ENCODE measurements at places on chromosomes 2 and 18. TPM values are rescaled to one million over a fixed set of nuclear protein-coding genes. Genes with fewer than 3 reads are reported as not detected.

Gene FSHR
- not detected for total RNA-seq

Gene CRACDL
- not detected for total RNA-seq

GRCh38 chr18:73461780-73462059 lies 593.9 kb upstream of the NETO1 start:
- no peaks in the 10 kb centered on the region for H3K4me1 ChIP-seq
- no peaks in the 10 kb centered on the region for H3K27me3 ChIP-seq
- H3K27ac ChIP-seq: no peak overlapping the region
- H3K4me3 ChIP-seq: no peak overlapping the region
- DNase-seq: no peak

- peaks cover 7% of the 10 kb centered on the region for H3K4me1 ChIP-seq
- no peak for DNase-seq
- H3K36me3 ChIP-seq: no peaks in the 10 kb centered on the region
- H3K27me3 ChIP-seq: peaks cover 6% of the 10 kb centered on the region
- H3K27ac ChIP-seq: no peak overlapping the region
These were observed 639 bp downstream of the MRO start for GRCh38 chr18:50819027-50819727.

DNA sequence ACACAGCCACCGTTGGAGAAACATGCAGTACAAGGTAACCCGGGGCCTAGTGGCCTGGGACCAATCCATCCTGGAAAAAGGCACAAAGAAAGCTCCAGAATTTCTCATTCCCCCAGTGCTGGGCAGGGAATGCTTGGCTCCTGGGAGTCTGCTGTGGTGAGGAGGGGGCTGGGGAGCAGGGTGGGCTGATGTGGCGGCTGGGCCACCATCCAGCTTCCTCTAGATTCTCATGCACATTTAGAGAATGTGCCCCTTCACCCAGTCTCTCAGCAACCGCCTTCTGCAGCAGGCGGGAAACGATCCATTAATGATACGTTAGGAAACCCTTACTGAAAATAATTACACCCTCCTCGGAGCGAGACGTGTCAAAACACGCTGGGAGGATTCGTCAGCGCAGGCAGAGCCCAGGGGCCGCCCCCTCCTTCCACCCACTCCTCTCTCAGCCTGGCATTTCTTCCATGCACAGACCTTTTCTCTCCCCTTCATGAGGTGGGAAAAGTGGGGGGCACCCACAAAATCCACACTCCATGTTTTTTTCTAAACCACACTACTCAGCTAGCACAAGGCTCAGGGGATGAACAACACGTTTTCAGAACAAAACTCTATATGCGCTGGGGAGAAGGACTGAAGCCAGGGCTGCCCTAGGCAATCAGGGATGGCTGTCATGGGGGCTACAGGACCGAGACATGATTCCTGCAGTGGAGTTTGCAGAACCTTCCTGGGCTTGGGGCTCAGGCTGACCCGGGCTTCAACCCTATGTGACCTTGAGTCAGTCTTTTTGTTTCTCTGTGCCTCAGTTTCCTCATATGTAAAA lies 56.1 kb upstream of the SMAD7 start:
- peaks cover 4% of the 10 kb centered on the region for H3K4me1 ChIP-seq
- H3K36me3 ChIP-seq: no peaks in the 10 kb centered on the region
- no peaks in the 10 kb centered on the region for H3K27me3 ChIP-seq
- no peak overlapping the region for H3K4me3 ChIP-seq
- DNase-seq: no peak

DNA sequence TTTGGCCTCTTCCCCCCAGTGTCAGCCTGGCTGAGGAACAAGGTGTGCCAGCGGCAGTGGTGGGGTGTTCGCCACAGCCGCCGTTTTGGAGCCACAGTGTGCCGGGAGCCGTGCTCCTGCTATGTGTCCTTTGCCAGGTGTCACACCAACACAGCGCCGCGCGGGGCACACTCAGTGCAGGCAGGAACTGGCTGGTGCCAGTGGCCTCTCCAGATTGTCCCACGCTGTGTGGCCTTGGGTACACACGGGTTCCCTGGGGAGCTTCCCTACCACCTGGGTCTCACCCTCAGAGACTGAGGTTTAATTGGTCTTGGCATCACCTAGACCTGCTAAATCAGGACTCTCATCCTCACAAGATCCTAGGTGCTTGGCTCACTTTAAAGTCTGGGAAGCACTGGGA lies 171.6 kb downstream of the LDLRAD4 start:
- DNase-seq: no peak
- no peak overlapping the region for H3K27ac ChIP-seq
- peaks cover 13% of the 10 kb centered on the region for H3K4me1 ChIP-seq
- no peaks in the 10 kb centered on the region for H3K27me3 ChIP-seq

DNA sequence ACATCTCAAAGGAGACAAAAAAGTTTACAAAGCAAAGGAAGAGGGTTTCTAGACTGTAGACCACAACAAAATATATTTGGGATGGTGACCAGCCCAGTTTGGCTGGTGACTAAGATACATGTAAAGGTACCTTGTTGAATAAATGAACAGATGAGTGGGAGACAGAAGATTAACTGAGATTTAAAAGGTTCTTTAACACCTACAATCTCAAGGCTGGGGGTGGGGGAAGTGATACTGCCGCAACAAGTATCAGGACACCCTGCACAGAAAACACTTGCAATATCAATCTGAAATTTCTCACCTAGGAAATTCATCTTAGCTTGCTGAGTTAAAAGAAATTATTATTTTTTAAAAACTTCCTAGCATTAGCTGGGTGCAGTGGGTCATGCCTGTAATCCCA lies 8.3 kb downstream of the RNF149 start:
- H3K27ac ChIP-seq: no peak overlapping the region
- no peak overlapping the region for H3K4me3 ChIP-seq
- H3K4me1 ChIP-seq: peaks cover 15% of the 10 kb centered on the region
- no peaks in the 10 kb centered on the region for H3K27me3 ChIP-seq
- DNase-seq: no peak
- H3K36me3 ChIP-seq: peaks cover 10% of the 10 kb centered on the region

DNA sequence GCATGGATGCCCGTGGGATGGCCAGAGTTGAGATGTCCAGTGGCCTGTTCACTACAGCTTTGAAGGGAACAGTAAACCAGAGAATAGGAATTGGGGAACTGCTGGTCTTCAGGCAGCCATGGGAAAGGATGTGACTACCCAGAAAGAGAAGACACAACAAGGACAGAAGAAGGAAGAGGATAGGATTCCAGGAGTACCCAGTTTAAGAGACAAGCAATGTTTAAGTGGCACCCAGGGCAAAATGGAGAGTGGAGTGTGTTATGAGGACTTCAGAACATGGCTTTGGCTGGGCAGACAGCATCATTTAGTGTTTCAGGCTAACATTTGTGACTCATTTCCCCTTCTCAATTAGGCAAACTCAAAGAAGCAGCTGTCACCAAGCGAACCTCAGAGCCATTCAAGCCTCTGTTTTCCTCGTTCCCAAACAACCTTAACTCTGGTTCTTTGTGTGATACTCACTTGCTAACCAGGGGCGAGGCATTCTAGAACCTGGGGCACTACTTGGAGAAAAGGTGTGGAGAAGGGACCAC lies 4.0 kb upstream of the FAM124B start:
- H3K27me3 ChIP-seq: no peaks in the 10 kb centered on the region
- H3K27ac ChIP-seq: no peak overlapping the region
- 0 out of 2 replicates have a peak, but pooled peaks cover 3% of the 10 kb centered on the region for H3K4me1 ChIP-seq

- H3K36me3 ChIP-seq: no peaks in the 10 kb centered on the region
- peaks cover 10% of the 10 kb centered on the region for H3K4me1 ChIP-seq
- H3K4me3 ChIP-seq: no peak overlapping the region
- no peak overlapping the region for H3K27ac ChIP-seq
- no peak for DNase-seq
- no peaks in the 10 kb centered on the region for H3K27me3 ChIP-seq
These were observed 9.8 kb upstream of the MALT1 start for GRCh38 chr18:58661423-58661822.

- H3K27me3 ChIP-seq: no peaks in the 10 kb centered on the region
- no peak overlapping the region for H3K4me3 ChIP-seq
- H3K4me1 ChIP-seq: no peaks in the 10 kb centered on the region
- DNase-seq: no peak
- H3K36me3 ChIP-seq: no peaks in the 10 kb centered on the region
These were observed 1040.3 kb downstream of the TSN start for GRCh38 chr2:122795763-122796162.

Gene TUBA3D
- total RNA-seq: not detected

DNA sequence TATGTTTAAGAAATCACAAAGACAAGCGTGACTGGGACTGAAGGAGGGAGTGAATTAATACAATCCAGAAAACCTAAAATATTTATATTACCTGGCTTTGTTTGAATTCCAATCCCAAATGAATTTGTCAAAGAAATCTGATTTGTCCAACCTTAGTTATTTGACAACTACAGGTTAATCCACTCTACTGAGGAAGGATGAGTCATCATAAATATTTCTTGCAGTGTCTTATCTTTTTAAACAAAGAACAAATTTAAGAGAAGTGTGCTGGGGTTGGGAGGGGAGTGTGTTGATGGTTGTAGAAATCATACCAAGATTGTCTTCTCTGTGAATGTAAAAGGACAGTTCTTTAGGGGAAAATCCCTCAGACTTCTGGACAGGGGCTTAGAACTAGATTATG lies 1106.3 kb upstream of the SLC39A10 start:
- no peaks in the 10 kb centered on the region for H3K36me3 ChIP-seq
- H3K4me1 ChIP-seq: no peaks in the 10 kb centered on the region
- no peaks in the 10 kb centered on the region for H3K27me3 ChIP-seq
- DNase-seq: no peak

GRCh38 chr2:120223034-120223912 lies at the start of gene TMEM185B:
Gene TMEM185B, minus strand, starts transcription at chr2:120223400. Its CDS starts 424 bp downstream, at chr2:120222976.
- peaks cover 22% of the 10 kb centered on the region for H3K4me1 ChIP-seq
- DNase-seq: peak; percentile 89
- no peaks in the 10 kb centered on the region for H3K27me3 ChIP-seq
- H3K36me3 ChIP-seq: peaks cover 40% of the 10 kb centered on the region

- no peak overlapping the region for H3K4me3 ChIP-seq
- H3K27ac ChIP-seq: peak overlapping the region; percentile 93
- H3K27me3 ChIP-seq: no peaks in the 10 kb centered on the region
- peaks cover 6% of the 10 kb centered on the region for H3K36me3 ChIP-seq
- H3K4me1 ChIP-seq: peaks cover 77% of the 10 kb centered on the region
- DNase-seq: peak; percentile 69
These were observed 245.1 kb downstream of the NEDD4L start for GRCh38 chr18:58288921-58289797.

Gene ANKZF1
- 13.9 TPM for total RNA-seq

Gene GYPC
- total RNA-seq: not detected

Gene TMEM200C
- 3.9 TPM for total RNA-seq

Gene SLC35F6
- total RNA-seq: 55.2 TPM

GRCh38 chr2:14219306-14219705 lies 413.2 kb upstream of the LRATD1 start:
- H3K36me3 ChIP-seq: no peaks in the 10 kb centered on the region
- no peaks in the 10 kb centered on the region for H3K4me1 ChIP-seq
- DNase-seq: no peak
- no peak overlapping the region for H3K27ac ChIP-seq
- H3K4me3 ChIP-seq: no peak overlapping the region

- H3K27me3 ChIP-seq: no peaks in the 10 kb centered on the region
- no peak overlapping the region for H3K27ac ChIP-seq
These were observed 812.7 kb downstream of the DCDC2C start for GRCh38 chr2:4515871-4516761.

DNA sequence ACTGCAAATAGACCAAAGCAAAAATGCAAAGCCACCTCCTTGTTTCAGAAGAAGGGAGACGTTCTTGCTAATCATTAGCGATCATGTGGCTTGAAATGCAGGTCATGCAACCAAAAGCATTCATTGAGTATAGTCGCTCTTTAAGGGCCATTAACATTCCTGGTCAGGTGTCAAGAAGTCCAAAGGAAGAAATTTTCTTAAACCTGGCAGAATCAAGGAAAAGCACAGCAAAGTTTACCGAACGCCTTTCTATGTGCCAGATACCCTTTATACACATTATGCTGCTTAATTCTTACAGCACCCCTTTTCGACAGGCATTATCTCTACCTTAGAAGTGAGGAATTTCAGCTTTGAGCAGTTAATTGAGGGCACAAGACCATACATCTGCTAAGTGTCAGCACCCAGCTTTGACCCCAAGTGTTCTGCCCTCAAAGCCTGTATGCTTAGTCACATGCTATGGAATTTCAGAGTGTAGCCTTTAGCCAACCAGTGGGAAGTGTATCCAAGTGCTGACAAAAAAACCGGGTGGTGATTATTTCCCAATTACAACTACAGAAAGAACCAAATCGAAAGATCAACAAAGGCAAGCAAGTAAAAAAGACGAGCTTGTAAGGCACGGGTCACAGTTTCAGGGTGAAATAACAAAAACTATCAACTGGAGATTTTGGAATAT lies 70.8 kb downstream of the EPHA4 start:
- no peaks in the 10 kb centered on the region for H3K4me1 ChIP-seq
- H3K27me3 ChIP-seq: no peaks in the 10 kb centered on the region
- DNase-seq: no peak
- no peak overlapping the region for H3K27ac ChIP-seq

DNA sequence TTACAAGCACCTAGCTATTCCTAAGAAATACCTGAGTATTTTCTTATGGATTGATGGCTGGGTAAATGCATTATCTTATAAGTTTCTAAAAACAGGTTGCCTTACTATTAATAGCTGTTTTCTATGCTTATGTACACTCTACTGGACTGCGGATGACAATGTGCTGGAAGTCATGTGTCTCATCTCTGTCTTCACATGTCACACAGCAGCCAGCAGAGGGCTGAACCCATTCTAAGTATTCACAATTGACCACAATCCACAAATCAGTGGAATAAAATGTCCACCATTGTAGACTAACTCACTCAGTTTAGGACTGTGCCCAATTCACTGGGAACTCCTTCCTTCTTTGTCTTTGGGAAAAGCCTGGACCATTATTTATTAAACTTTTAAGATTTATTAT lies 371.2 kb downstream of the INSIG2 start:
- H3K27ac ChIP-seq: no peak overlapping the region
- H3K27me3 ChIP-seq: no peaks in the 10 kb centered on the region
- no peak overlapping the region for H3K4me3 ChIP-seq
- no peak for DNase-seq
- H3K4me1 ChIP-seq: no peaks in the 10 kb centered on the region

DNA sequence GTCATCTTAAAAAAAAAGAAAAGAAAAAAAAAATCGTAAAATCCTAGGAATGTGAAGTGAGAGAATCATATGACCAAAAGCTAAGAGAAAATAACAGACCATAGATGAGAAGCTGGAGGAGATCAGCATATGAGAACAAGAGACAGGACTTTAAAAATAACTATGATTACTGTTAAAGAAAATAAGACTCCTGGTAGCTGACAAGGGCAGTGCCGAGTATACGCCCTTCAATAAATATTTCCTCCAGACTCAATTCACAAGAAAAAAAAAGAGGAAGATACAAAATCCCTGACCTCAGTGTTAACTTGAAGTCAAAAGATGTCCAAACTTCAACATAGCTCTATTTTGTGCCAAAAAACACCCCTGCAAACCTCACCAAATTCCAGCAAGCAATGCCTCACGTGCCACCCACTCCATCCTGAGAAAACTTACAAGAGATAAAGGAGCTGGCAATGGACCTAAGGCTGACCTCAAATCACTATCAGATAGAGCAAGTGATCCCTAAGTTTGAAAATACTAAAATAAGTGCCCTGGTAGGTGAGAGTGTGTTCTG lies 817.2 kb downstream of the SOCS6 start:
- H3K27ac ChIP-seq: no peak overlapping the region
- DNase-seq: no peak
- no peak overlapping the region for H3K4me3 ChIP-seq
- H3K36me3 ChIP-seq: no peaks in the 10 kb centered on the region
- no peaks in the 10 kb centered on the region for H3K27me3 ChIP-seq

- H3K27ac ChIP-seq: no peak overlapping the region
- H3K4me3 ChIP-seq: no peak overlapping the region
- no peaks in the 10 kb centered on the region for H3K27me3 ChIP-seq
- no peak for DNase-seq
- no peaks in the 10 kb centered on the region for H3K4me1 ChIP-seq
These were observed 254.1 kb downstream of the TSN start for GRCh38 chr2:122009561-122009960.

- no peak overlapping the region for H3K4me3 ChIP-seq
- no peak for DNase-seq
- 0 out of 2 replicates have a peak, but pooled peaks cover 6% of the 10 kb centered on the region for H3K4me1 ChIP-seq
- H3K27me3 ChIP-seq: no peaks in the 10 kb centered on the region
These were observed 221.1 kb upstream of the TPO start for GRCh38 chr2:1192121-1192520.
